ENCODE measurements at places on chromosomes 3 and 15.

- no peak for DNase-seq
These were observed 33.3 kb downstream of the CA12 start for GRCh38 chr15:63348392-63348791.

DNA sequence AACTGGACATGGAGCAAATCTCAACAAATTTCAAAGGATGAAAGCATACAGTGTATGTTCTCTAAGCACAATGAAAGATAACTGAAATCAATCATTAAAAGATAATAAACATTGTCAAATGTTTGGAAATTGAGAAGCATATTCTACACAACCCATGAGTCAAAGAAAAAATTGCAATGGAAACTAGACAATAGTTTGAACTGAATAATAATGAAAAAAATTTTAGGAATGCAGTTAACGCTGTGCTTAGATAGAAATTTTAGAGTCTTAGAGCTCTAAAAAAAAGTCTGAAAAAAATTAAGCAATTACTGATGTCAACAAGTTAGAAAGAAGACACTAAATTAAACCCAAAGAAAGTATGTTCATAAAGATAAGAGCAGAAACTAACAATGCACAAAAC lies 15.5 kb downstream of the RABL3 start:
- no peak for DNase-seq

- DNase-seq = no peak
These were observed 253.7 kb downstream of the IL5RA start for GRCh38 chr3:2856138-2857133.

GRCh38 chr15:58383876-58384275 lies 47.9 kb upstream of the LIPC start:
- no peak for DNase-seq

- DNase-seq = no peak
These were observed 10.7 kb downstream of the CHST14 start for GRCh38 chr15:40481341-40482074.

GRCh38 chr3:58387650-58388546 lies 45.7 kb downstream of the PDHB start:
- no peak for DNase-seq

DNA sequence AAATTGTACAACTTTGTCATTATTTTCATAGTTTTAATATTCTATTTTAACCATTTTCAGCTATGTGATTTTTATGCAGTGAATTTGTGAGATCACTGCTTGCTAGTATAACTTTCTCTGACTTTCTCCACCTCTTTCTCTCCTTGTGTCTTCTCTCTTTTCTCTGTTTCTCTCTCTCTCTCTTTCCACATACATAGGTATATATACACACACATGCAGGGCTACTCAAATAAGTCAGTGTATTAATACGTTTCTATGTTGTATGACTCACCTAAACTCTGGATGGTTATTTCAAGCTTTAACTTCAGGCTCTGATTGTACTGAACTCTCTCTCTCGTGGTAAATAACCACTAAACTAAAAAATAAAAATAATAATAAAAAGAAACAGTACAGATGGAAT lies 1389.3 kb upstream of the ALCAM start:
- no peak for DNase-seq

GRCh38 chr3:127454051-127454450 lies 136.5 kb downstream of the TPRA1 start:
- no peak for DNase-seq

DNA sequence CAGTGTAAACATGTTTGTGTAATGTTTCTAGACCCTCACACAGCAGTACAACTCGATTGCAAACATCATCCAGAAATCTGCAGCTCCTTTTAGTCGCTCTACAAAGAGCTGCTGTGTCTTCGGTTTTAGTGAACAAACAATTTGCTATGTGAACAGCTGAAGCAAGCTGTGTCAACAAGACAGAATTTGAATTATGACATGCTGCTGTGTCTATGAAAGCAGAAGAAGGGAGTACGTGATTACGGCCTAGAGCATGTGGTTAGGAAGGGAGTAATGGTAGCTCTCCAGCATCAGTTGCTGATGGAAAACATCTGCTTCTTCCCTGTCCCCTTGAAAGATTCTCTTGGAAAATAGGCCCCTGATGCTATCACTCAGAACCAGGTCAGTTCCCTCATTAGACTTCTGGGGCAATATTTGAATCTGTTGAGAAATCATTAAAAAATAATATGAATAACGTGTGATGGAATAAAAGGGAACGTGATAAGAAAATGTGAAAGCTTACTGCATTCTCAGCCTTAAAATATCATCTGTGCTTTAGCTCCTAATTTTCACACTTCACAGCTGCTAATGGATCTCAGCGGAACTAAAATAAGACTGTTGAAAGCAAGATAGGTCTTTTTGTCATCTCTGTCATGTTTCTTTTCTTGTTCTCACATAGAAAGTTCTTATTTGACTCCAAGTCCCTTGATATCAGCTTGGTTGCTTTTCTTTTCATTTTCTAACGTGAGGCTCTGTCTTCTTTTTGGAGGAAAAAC lies 891.5 kb downstream of the ROBO2 start:
- peak; percentile 44 for DNase-seq

DNA sequence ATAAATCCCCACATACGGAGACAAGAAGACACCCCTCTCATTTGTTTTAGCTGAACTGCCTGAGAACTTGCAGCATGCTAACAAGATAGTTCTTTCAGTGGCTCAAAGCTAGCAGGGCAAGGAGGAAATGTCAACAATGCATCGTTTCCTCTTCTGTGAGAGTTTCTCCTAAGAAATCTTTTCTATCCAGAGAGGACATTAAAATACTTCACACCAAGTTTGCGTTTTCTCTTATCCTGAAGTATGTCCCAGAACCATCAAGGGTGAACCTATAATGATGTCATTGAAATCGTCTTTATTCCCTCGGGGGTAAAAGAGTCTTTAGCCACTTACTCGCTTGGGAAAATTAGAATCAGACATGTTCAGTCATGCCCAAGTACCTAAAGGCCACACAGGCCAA lies 541.7 kb upstream of the MDFIC2 start:
- DNase-seq = no peak

- DNase-seq = no peak
These were observed 13.6 kb upstream of the CNBP start for GRCh38 chr3:129197321-129197720.

- DNase-seq = no peak
These were observed 46.3 kb upstream of the SMAD3 start for GRCh38 chr15:67019069-67019468.

All from fibroblast of skin of left biceps (primary cell).